ENCODE measurements at places on chromosomes 1 and 21.

GRCh38 chr1:221841251-221841982, 99.5 kb upstream of the DUSP10 start:
- DNase-seq: no peak

DNA sequence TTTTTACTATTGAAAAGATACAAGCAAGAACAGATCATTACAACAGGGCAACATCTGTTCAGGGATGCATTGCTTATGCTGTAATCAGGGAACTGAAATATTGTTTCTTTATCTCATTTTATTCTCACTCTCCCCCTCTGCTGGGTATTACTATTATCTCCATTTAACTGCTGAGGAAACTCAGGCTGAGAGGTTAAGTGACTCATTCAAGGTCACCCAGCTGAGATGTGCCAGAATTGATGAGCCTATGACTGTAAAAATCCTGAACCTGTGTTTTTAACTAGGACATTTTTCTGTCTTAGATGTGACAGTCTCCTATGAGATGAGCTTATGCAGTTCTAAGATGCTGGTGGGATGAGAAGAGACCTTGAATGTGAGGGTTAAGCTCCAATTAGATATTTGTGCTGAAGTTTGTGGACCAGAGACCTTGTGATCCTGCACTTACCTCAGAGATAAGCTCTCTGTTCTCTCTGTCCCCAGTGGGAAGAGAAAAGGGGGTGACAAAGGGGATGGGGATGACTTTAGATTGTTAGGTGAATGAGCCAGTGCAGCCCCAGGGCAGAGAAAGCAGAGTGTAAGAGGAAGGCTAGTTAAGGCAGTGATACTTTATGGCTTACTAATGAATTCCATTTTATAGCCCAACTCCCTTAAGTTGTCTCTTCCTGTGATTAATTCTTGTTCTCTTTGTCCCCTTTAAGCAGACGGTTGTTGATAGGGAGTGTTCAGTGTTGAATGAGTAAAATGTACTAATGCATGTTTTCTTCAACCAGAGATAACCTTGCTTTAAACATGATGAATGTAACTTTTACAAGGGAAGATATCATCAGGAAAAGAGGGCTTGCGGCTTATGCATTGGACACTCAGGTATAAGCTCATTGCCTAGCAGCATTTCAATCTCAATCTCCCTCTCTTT, 111.4 kb downstream of the HLX start:
- DNase-seq: no peak

- no peak for DNase-seq
These were observed 10.2 kb upstream of the GNL2 start for GRCh38 chr1:37605806-37606474.

DNA sequence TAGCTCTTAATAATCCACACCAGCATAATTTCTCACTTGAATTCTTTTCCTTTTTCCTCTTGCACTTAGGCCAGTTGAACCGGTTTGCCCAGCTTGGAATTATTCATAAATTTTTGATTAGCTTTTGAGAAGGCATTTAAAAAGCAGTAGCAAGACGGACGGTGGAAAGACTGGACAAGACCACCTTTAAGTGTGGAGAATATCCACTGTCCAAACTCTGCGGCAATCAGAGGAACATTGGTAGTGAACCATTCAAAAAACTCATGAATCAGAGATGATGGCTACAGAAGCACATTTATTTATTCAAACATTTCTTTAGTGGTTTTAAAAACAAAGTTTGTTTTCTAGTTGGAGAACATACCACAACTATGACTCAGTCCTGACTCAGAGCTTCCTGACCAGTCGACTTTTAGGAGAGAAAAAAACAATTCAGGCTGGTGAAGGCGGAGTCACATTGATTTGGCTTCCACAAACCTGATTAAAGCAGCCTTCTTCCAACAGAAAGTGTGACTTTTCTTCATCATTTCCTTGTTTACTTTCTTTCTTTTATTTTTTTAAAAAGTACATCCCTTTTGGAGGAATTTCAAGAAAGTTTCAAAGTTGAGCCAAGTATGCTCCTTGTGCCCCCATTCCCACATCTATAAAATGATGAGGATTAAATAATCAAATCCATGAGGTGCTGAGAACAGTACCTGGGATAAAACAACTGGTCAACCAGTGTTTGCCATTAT, 128.8 kb downstream of the ADSS2 start:
- DNase-seq: peak; percentile 33

DNA sequence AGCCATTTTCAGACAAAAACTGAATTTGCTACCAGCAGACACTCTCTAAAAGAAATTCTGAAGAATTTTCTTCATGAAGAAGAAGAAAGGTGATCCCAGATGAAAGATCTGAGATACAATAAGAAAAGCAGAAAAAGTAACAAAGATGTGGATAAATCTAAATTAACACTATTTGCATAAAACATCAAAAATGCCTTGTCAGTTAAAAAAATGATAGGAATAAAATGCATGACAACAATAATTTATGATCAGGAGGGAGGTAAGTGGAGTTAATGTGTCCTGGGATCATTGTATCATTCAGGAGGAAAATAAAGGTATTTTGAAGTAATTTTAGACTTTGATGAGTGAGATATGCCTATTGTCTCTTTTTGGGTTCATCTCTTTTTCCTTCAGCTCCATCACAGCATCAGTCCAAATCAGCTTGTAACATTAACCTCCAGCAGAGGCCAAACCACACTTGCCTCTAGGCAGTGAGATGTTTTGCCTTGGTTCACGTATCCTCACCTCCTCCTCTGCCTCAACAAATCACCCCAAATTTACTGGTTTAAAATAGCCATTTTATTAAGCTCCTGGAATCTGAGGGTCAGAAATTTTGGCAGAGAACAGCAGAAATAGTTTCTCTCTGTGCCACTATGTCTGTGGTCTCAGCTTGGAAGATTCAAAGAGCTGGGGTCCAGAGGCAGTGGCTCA, 76.9 kb upstream of the HIVEP3 start:
- DNase-seq: no peak

DNA sequence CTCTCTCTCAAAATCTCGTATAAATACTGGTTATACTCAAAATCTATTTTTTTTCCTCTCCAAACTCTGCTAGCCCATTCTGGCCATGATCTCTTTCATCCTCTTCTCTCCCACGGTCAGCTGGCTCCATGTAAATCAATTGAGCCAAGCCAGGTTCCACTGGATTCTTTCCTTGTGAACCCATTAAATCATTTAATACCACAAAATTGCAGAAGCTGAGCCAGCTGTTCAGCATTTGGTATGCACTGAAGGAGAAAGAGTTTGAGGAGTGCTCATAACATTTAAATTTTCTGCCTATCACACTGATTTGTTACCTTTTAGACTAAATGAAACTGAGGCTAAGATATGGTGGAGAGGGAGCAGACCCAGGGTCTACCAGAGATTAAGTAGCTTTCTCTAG, 29.1 kb upstream of the TADA1 start:
- DNase-seq: peak; percentile 34

- DNase-seq: peak; percentile 88
These were observed 21.6 kb downstream of the MAPKAPK2 start for GRCh38 chr1:206706298-206706791.

DNA sequence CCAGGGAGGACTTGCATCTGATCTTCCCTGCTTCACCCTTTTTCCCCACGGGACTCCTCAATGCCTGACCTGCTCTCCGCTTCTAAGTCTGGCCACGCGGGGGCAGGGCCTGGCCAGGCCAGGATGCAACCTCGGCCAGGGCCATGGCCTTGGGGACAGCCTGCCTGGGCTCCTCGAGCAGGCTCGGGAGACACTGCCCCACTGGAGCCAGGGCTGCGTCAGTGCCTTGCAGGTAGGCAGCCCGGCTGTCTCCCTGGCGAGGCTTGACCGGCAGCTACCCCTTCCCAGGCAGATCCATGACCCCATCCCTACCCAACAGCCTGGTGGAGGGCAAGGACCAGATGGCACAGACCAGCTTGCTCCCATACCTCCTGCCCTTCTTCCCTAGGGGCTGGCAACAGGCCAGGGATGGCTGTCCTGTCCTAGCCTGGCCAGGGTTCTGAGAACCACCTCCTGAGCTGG, 2.7 kb upstream of the PRDM16 start:
- DNase-seq: peak; percentile 71

- DNase-seq: peak; percentile 85
These were observed 38.2 kb upstream of the WASF2 start for GRCh38 chr1:27527890-27528817.

DNA sequence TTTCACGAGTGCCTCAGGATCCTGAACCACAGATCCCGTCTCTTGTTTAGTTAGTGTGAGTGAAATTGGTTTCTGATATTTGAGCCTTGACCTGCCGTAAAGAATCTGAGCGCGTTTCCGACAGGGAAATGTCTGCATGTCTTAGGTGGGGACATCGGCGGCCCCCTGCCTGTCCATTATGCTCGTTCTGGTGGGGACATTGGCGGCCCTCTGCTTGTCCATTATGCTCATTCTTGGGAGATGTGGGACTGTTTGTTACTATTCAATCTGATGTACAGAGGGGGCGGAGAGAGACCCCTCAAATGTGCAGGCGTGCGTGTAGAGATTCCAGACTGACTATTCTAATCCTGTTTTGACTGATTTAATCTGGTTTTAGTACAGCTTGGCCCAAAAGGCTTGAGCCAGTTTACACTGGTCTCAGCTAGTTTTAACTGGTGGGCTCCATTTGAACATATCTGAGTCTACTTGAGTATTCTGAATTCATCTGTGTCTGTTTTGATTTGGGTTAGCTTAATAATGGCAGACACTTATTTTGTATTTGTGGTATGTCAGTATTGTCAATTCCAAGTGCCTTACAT, 6.6 kb upstream of the TINAGL1 start:
- peak; percentile 37 for DNase-seq

GRCh38 chr21:33157303-33157702, 72.4 kb upstream of the IFNAR2 start:
- DNase-seq: no peak

DNA sequence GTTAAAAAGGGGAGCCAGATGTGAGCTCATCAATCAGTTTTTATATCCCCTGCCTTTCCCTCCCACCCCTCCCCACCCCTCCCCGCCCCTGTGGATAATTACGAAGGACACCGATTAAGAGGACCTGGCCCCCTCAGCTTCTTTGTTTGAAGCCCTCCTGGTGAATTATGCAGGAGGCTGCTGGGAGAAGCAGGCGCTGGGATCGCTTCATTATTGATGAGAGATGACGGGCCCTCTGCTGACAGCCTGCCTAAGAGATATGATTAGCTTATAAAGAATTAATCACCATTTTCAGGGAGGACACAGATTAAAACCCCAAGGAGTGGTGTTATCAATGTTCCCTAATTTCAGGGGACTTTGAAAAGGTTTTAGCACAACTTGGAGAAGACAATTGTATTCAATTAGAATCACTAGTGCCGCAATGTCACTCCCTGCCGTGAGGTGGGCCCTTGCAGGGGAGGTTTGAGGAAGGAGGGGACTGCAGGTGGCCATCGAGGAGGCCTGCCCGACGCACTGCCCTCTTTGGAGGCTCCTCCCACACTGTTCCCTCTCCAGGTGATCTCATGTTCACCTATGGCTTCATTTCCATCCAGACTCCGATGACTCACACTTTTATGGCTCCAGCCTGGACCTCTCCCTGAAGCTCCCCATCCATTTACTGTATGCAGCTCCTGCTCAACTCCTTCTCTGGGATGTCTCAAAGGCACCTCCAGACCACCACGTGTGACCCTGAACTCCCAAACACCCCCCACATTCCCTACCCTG, 67.0 kb upstream of the KLHDC7A start:
- DNase-seq: peak; percentile 81

- peak; percentile 74 for DNase-seq
These were observed at the start of gene RIIAD1 for GRCh38 chr1:151720974-151721787. Gene RIIAD1, plus strand, starts transcription at chr1:151721522. Its CDS starts 15 bp downstream, at chr1:151721537.

- DNase-seq: no peak
These were observed 397.2 kb downstream of the NEGR1 start for GRCh38 chr1:71885171-71885570.

DNA sequence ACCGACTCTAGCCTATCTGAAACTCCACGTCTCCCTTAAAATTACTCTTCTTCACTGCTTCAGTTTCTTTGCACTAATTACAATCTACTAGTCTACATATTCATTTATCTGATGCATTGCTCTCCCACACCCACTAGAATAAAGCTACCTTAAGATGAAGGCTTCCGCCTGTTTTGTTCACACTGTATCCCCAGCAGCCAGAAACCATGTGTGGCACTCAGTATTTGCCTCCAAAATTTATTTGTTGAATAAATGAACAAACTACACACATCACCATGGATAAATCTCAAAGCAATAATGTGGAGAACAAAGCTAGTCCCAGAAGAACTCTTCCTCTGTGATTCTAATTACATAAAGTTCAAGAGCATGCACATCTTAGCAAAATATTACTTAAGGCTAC, 95.7 kb downstream of the DSCAM start:
- peak; percentile 36 for DNase-seq

DNA sequence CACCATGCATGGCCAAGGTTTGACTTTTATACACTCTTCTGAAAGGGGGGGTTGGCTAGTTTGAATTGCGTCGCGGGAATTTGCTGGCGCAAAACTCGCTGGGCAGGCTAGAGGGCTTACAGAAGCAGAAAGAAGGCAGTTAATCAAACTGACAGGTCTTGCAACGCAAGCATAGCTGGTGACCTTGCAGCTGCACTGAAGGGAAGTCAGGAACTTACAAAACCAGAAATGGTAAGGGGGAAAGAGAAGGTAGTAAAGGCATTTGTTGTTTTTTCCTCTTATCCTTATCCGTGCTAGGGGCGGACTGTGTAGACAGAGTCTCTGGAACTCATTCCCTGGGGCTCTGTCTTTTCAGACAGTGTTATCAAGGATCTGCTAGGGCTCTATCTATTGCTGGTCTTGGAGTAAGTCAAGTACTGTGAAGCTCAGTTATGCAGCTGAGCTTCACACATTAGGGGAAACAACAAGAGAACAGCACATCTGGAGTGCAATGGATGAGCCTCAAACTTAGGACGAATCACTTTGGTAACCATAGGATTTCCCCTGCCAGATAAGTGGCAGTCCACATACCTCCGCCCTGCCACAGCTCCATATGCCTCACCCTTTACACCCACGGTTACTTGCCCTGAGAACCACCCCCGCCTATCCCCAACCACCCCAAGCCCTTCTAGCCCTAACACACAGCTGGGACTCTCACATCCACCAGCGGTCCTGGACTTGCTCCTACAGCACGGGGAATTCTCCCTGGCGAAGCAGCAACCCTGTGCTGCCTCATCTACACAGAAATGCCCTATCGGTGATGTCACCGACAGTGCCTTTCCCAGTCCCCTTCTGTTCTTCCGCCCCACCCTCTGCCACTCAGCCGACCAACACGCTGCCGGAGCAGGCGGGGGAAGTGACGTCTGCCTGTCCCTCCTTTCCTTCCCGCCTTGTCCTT, 251.4 kb downstream of the FAM72C start:
- peak; percentile 69 for DNase-seq

DNA sequence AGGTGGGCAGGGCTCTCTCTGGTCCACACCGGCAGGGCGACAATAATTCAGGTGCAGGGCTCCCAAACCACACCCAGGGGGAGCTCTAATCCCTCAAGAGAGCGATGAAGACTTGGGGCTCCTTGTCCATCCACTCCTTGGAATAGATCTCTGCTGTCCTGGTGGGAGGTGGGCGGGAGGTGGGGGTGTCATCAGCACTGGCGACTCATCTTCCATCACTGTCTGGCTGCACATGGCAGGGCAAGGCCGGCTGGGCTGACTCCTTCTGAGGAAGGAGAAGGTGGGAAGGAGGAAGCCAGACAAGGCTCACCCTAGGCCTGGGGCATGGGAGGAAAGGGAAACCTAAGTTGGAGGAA, 29.3 kb downstream of the TNNT2 start:
- DNase-seq: peak; percentile 59

- peak; percentile 89 for DNase-seq
These were observed 89.7 kb downstream of the BCAR3 start for GRCh38 chr1:93591676-93592550.
